Thoracic aorta (tissue), 2 donors: ENCODE measurements at places on chromosomes 1 and 21.

- H3K4me1 ChIP-seq: peaks cover 9% of the 10 kb centered on the region
- DNase-seq: no peak
- no peaks in the 10 kb centered on the region for H3K36me3 ChIP-seq
- H3K27ac ChIP-seq: no peak overlapping the region
- H3K4me3 ChIP-seq: no peak overlapping the region
Measured at GRCh38 chr1:37631036-37631435, 3.7 kb downstream of the RSPO1 start.

DNA sequence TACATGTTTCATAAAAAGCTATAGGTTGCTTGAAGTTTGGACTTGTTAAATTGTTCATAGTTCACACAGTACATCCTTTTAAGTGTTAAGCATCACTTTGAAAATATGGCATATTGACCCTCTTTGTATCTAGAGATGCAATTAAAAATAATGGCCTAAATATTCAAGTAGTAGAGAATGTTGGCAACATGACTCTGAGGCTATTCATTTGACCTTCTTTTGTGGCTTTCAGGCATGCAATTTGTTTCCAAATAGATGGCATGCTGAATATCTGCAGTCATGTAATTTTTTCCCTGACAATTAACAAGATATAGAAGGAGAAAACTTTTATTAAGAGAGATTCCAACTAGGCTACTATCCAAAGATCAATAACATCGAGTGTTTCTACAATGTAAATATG lies 230.5 kb upstream of the ZRANB2 start:
- no peak for DNase-seq
- no peaks in the 10 kb centered on the region for H3K4me1 ChIP-seq
- H3K27ac ChIP-seq: no peak overlapping the region
- no peaks in the 10 kb centered on the region for H3K36me3 ChIP-seq
- no peaks in the 10 kb centered on the region for H3K27me3 ChIP-seq

DNA sequence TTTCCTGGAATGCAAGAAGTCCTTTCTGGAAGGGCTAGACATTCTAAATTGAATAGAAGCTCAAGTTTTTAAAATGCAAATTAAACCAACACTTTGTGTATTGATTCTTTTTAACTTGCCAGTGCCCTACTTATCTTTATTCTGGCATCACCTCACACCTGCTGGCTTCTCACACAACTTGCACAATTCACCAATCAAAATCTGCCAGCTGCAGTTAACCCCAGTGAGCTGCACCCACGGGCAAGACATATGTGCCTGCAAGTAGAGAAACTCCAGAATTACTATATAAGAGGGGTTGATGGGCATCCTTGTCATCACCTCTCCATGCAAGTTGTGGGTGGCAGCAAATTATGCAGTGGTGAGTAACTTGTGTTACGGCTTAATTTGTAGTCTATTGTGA lies 11.7 kb upstream of the PLPPR4 start:
- H3K27me3 ChIP-seq: no peaks in the 10 kb centered on the region
- no peaks in the 10 kb centered on the region for H3K36me3 ChIP-seq
- H3K4me3 ChIP-seq: no peak overlapping the region
- H3K4me1 ChIP-seq: no peaks in the 10 kb centered on the region

GRCh38 chr1:67953301-67953700 lies 97.1 kb downstream of the DIRAS3 start:
- H3K36me3 ChIP-seq: no peaks in the 10 kb centered on the region
- no peaks in the 10 kb centered on the region for H3K27me3 ChIP-seq
- H3K4me1 ChIP-seq: no peaks in the 10 kb centered on the region
- DNase-seq: no peak

GRCh38 chr1:15220825-15221431 lies 26.1 kb upstream of the FHAD1 start:
- no peaks in the 10 kb centered on the region for H3K27me3 ChIP-seq
- DNase-seq: no peak
- no peak overlapping the region for H3K4me3 ChIP-seq

DNA sequence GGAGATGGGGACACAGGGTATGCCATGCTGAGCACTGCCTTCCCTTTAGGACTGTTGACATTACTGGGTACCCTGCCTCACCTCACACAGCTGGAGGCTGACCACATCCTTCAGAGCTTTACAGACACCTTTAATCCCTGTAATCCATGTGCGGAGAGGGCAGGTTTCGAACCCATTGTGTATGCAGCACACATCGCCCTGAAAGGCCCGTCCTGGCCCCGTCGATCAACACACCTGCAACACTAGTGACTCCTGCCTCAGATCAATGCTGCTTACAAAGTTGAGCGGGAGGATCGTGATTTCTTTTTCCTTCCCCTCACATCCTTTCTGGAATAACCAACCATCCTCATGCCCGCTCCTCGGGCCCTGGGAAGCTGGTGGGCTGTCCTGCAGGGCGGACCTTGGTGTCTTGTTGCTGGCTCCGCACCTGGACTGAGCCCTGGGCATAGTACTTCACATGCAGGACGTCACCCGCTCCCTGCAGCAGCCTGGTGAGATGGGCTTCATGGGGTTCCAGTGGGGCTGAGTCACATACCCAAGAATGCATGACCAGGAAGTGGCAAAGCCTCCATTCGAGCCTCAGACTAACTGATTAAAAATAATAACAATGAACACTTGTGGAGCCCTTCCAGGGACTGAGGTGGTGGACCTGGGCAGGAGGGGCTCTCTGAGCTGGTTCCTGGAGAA lies 403.6 kb downstream of the PTPRU start:
- no peak overlapping the region for H3K27ac ChIP-seq
- DNase-seq: no peak
- no peaks in the 10 kb centered on the region for H3K4me1 ChIP-seq
- H3K27me3 ChIP-seq: no peaks in the 10 kb centered on the region
- H3K4me3 ChIP-seq: no peak overlapping the region
- no peaks in the 10 kb centered on the region for H3K36me3 ChIP-seq

DNA sequence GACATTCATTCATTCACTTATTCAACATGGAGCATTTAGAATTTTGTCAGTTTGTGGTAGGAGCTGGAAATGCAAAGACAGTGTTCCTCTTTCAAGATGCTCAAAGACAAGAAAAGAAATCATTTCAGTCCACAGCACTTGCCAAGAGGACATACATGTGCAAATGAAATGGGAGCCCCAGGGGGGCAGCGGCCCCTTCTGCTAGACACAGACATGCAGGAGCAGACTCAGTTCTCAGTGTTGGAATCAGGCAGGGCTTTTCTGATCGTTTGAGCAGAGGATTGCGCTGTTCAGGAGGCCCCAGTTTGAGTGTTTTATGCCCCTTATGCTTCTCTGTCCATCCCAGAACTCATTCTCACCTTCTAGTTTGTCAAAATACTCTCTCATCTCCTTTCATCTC lies 35.6 kb upstream of the VASH2 start:
- H3K27me3 ChIP-seq: no peaks in the 10 kb centered on the region
- H3K36me3 ChIP-seq: no peaks in the 10 kb centered on the region
- H3K27ac ChIP-seq: no peak overlapping the region
- no peak for DNase-seq

DNA sequence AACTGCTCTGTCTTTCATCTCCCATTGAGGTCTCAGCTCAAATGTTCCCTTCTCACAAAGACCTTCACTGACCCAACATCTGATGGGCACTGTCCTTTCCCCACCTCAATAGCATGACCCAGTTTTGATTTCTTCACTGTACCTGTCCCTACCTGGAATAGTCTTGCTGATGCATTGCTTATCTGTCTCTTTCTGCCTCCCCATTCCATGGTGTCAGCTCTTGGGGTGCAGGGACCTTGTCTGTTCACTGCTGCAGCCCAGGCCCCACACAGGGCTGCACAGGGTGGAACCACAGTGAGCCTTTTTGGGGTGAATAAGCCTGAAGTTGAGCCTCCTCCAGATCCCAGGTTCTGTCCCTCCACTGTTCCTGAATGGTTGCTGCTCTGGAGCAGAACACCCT lies 414.9 kb downstream of the PTPRU start:
- H3K4me1 ChIP-seq: no peaks in the 10 kb centered on the region
- H3K36me3 ChIP-seq: no peaks in the 10 kb centered on the region
- H3K27me3 ChIP-seq: no peaks in the 10 kb centered on the region
- H3K4me3 ChIP-seq: no peak overlapping the region
- no peak overlapping the region for H3K27ac ChIP-seq
- no peak for DNase-seq

DNA sequence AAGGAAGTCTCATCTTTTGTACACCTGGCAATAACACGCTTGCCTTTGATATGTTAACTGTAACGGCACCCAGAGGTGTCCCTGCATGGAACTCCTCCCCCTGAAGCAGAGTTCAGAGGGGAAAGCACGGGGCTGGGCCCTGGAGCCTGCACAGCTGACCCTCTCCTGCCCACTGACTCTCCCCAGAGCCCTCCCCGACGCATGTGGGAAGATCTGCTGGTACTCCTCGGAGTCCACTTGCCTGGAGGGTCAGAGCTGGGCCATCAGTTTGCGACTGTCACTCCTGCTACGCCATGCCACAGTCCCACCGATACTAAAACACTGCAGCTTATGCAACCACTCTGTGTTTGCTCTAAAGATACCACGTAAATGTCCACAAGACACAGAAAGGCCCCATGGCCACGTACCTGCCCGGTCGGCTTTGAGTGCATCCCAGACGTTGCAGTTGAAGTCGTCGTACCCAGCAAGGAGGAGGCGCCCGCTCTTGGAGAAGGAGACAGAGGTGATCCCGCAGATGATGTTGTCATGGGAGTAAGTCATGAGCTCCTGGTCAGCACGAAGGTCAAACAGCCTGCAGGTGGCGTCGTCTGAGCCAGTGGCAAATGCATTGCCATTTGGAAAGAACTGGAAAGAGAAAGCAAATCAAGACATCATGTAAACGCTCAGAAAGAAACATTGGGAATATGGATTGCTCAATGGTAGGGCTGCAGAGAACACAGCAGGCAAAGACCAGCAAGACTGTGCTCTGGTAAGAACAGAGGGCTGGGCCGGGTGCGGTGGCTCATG lies 10.6 kb upstream of the NADK start:
- DNase-seq: no peak
- no peak overlapping the region for H3K27ac ChIP-seq
- H3K27me3 ChIP-seq: no peaks in the 10 kb centered on the region
- no peak overlapping the region for H3K4me3 ChIP-seq
- H3K36me3 ChIP-seq: peaks cover 67% of the 10 kb centered on the region

GRCh38 chr21:34615487-34615814 lies 538 bp upstream of the RCAN1 start:
- no peak for DNase-seq
- H3K4me1 ChIP-seq: peaks cover 17% of the 10 kb centered on the region
- H3K27ac ChIP-seq: peak overlapping the region; percentile 78
- H3K27me3 ChIP-seq: no peaks in the 10 kb centered on the region
- H3K4me3 ChIP-seq: peak overlapping the region; percentile 84
- no peaks in the 10 kb centered on the region for H3K36me3 ChIP-seq

DNA sequence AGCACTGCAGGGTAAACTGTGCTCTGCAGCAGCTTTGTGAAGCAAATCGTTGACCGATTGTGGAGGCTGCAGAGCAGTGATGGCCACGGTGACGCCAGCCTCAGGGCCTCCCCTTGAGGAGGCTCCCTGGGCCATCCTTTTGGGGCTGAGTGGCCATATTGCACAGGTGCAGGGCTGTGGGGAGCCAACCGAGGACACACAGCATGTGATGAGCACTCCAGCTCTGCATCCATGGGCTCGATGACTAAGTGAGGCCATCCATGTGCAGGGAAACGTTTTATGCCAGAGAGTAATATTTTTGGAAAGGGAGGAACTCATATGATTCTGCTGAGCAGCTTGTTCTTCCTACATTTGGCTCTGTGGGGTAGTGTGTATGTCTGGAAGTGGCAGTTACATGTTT lies 24.6 kb downstream of the KCNK1 start:
- H3K4me1 ChIP-seq: no peaks in the 10 kb centered on the region
- no peaks in the 10 kb centered on the region for H3K36me3 ChIP-seq
- H3K27ac ChIP-seq: no peak overlapping the region
- H3K4me3 ChIP-seq: no peak overlapping the region

- no peak overlapping the region for H3K4me3 ChIP-seq
- H3K27ac ChIP-seq: no peak overlapping the region
- no peaks in the 10 kb centered on the region for H3K4me1 ChIP-seq
- no peak for DNase-seq
- H3K36me3 ChIP-seq: no peaks in the 10 kb centered on the region
Measured at GRCh38 chr1:77504986-77505385, 177.5 kb downstream of the ZZZ3 start.

GRCh38 chr1:30014031-30014430 lies 709.4 kb downstream of the MATN1 start:
- no peak overlapping the region for H3K4me3 ChIP-seq
- H3K4me1 ChIP-seq: no peaks in the 10 kb centered on the region
- no peaks in the 10 kb centered on the region for H3K27me3 ChIP-seq
- DNase-seq: no peak
- H3K27ac ChIP-seq: no peak overlapping the region

GRCh38 chr1:59446257-59446901 lies 149.5 kb downstream of the FGGY start:
- peaks cover 52% of the 10 kb centered on the region for H3K4me1 ChIP-seq
- H3K36me3 ChIP-seq: no peaks in the 10 kb centered on the region
- H3K27me3 ChIP-seq: no peaks in the 10 kb centered on the region
- no peak overlapping the region for H3K4me3 ChIP-seq

GRCh38 chr1:206658264-206658980 lies 23.1 kb downstream of the DYRK3 start:
- H3K27ac ChIP-seq: no peak overlapping the region
- H3K36me3 ChIP-seq: no peaks in the 10 kb centered on the region
- no peak for DNase-seq
- H3K4me1 ChIP-seq: peaks cover under 1% of the 10 kb centered on the region
- H3K4me3 ChIP-seq: no peak overlapping the region
- no peaks in the 10 kb centered on the region for H3K27me3 ChIP-seq

GRCh38 chr1:153932156-153933131 lies 9.7 kb upstream of the GATAD2B start:
- H3K27me3 ChIP-seq: no peaks in the 10 kb centered on the region
- H3K36me3 ChIP-seq: peaks cover 53% of the 10 kb centered on the region

GRCh38 chr1:56225964-56226815 lies 353.2 kb downstream of the PLPP3 start:
- H3K36me3 ChIP-seq: no peaks in the 10 kb centered on the region
- H3K4me3 ChIP-seq: no peak overlapping the region
- H3K4me1 ChIP-seq: no peaks in the 10 kb centered on the region
- no peak overlapping the region for H3K27ac ChIP-seq

DNA sequence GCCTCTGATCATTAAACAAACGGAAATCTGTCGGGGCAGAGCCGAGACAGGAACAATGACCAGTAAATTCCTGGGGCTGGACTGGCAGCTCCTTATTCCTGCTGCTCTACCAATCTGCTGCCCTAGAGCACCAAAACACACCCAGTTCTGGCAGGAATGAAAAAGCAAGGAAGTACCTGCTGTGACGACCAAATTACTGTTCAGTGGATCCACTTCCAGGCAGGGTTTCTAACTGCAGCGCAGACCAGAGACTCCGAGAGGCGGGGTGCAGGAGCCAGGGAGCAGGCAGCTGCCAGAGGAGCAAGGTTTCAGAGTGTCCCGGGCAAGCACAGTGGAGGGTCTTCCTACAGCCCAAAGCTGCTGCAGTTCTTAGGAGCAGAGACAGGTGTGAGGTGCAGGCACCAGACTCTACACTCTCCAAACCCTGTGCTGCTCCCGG lies 32.4 kb downstream of the KANK4 start:
- peak overlapping the region; percentile 20 for H3K4me3 ChIP-seq
- no peaks in the 10 kb centered on the region for H3K36me3 ChIP-seq
- no peak overlapping the region for H3K27ac ChIP-seq
- H3K27me3 ChIP-seq: no peaks in the 10 kb centered on the region
